ENCODE measurements at places on chromosomes 6 and 20.
A peak's percentile ranks its signal among the peaks of the same experiment; 100 is the strongest.

DNA sequence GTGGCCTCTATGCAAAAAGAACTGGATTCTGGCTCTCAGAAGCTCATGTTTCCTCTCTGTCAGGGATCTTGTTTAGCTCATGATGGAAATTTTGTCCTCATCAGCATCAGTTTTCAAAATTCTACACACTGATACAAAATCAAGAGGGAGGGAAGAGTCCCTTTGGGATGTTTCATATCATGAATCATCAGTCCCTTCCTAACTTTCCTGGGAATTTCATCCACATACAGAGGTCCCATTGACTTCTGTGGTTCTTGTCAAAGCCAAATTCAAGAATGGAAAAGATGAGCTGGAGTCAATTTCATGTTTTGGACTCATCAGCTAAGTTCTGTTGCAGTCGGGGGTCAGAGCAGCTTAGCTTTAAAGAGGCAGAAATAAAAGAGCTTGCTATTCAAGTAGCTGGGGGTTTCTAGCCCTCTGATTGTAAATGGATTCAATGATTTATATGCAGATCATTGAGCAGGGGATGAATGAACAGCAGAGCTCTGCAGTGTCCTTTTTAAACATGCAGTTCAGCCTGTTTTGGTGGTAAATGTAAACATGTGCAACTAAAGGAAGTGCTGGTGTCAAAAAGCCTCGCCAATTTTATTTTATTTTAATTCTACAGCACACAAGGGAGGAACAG is 21.3 kb upstream of the TMEM14A start:
- peak; percentile 45 for DNase-seq

- DNase-seq = no peak
Observed at GRCh38 chr6:128638817-128639216, 118.4 kb upstream of the PTPRK start.

DNA sequence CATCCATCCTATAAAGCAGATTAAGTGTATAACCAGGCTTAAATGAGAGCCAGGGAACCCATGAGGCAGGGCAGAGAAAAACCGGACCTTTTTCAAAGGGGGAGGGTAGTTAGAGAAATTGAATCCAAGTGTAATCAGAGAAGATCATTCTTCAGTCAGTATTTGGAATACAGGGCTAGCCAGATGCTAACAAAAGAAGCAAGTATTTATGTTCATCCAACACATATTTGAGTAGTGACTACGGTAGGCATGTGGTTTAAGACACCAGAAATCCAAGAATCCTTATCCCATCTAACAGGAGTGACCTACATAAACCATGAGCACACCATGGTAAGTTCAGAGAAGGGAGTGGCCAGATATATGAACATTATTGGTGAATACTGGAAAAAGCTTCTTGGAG is 46.8 kb upstream of the FAM83C start:
- no peak for DNase-seq

- no peak for DNase-seq
Observed at GRCh38 chr20:56443654-56444540, 24.5 kb upstream of the RTF2 start.

DNA sequence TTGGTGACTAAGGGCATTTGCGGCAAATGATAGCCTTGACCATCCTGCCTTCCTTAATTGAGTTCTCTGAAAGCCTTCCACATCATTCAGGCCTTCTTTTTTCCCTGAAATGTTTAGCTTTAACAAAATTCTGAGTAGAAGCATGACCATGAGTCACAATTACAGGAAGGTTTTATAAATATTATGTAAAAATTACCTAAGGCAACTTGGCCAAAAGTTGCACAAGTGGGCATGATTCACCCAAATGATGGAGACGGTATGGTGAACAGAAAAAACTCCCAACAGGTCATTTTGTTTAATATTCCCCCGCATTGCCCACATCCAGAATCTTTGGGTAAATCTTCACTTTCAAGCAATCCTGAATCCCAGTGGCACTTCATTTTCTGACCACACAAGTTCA is 37.0 kb downstream of the MC3R start:
- no peak for DNase-seq

GRCh38 chr6:18488526-18489270 is 101.5 kb downstream of the RNF144B start:
- DNase-seq = no peak

- no peak for DNase-seq
Observed at GRCh38 chr6:43972179-43972912, 154.9 kb downstream of the MRPL14 start.

DNA sequence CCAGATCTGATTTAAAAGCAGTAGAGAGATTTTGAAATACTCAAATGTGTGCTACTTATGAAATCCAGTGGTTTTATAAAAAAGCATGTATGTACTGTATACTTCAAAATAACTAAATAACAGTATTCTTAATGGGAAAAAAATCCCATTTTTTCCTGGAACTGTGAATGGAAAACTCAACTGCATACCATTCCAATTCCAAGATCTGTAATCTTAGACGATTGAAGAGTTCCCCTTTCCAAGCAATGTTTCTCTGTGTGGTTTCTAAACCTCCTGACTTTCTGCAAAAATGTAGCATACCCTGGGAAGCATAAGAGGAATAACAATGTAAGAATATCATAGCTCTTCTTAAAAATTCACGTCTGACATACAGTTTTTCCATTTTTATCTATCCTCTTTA is 40.3 kb upstream of the HIVEP2 start:
- DNase-seq = peak; percentile 71

GRCh38 chr6:20924911-20925543 is 390.8 kb downstream of the CDKAL1 start:
- DNase-seq = no peak

DNA sequence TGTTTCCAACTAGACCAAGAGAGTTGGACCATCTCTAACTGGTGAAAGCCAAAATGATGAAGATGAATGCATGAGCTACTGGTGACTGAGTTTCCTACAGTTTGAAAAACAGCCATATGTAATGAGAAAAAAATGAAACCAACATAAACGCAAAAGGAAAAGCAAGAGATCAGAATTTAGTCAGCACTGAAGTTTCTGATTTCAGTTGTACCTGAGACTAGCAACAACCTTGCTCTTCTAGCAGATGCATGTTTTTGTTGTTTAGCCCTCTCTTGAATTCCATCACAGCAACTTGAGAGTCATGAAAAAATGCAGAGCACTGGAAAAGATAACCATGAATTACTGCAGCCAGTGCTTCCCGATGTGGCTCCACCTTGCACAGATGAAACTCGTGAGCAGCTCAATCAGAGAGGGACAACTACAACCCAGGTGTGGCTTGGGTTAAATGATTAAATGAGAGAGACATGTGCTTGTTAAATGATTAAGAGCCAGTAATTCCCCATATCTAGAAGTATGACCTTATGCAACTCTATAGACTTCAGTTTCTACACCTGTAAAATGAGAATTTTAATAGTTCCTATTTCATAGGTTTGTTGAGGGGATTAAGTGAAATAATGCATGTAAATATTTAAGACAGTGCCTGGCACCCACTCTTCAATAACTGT is 104.8 kb downstream of the ELOVL4 start:
- DNase-seq = no peak

- DNase-seq = no peak
Observed at GRCh38 chr6:112221981-112222852, 32.1 kb downstream of the LAMA4 start.

DNA sequence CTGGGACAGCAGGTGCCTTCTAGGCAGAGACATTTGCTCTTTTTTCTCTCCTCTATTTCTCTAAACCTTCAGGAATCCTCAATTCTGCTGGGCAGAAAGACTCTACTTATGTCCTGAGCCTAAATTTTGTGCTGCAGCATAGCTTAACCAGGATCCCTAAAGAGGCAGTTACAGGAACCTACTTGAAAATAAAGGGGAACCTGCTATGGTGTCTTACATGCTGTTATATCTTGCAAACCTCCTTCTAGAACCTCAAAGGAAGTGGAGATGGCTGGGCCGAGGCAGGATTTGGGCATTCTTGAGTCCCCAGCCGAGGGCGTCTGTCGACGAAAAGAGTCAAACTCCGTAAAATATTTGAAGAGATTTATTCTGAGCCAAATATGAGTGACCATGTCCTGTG is 17.1 kb upstream of the GMNN start:
- no peak for DNase-seq

DNA sequence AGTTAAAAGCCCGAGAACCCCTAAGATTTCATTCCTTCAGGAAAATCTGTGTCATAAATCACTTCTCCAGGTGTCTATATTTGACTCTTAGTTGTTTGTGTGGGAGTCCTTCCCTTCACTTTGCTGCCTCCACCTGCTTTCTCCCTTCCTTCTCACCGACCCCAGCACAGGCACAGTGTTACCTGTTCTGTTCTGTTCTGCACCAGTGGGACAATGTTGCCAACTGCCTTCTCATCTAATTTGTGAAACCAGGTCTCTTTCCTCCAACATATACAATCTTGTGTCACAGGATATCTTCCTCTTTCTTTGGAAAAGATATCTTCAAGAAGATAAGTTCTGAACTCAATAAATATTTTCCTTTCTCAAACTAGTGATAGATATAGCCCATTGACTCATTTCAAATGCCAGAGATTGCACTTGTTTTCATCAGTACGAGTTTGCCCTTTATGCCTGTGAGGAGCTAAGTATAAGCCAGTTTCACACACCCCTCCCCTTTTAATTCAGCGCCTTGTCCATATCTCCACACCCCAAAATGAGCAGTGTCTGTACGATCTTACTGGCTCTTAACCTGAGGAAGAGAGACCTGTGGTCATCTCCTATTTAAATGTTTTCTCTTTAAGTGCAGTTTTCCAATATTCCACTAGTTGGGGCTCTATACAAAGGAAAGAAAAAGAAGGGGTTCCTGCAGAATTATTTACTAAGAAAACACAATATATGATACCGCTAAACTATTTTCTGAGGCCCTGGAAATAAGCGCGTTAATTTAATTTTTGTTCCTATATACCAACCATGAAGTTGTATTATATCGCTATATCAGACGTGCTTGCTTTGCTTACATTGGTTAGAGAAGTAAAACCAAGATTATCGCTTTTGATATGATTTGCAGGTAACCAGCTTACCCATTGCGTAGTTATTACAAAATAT is 81.6 kb upstream of the PREP start:
- peak; percentile 38 for DNase-seq

DNA sequence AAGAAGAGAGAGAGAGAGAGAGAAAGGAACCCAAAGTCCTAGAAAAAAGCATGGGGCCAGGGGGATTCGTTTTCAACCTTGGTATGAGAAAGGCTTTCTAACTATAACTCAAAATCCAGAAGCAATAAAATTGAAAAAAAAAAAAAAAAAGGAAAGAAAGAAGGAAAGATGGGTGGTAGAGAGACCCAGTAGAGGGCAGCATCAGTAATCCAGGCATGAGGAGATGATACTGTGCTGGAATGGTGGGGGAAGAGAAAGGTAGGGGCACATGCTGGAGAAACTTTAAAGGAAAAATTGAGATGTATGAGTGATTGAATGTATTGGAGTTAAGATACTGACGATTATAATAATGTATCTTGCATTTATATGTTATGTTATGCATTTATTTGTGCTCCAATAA is 1040.7 kb upstream of the FLRT3 start:
- no peak for DNase-seq

GRCh38 chr20:35120012-35120701 is 27.0 kb downstream of the EDEM2 start:
- DNase-seq = no peak

GRCh38 chr20:23366384-23366783 is 4.4 kb downstream of the GZF1 start:
- no peak for DNase-seq

- DNase-seq = no peak
Observed at GRCh38 chr6:133768656-133769295, 120.1 kb upstream of the TCF21 start.

DNA sequence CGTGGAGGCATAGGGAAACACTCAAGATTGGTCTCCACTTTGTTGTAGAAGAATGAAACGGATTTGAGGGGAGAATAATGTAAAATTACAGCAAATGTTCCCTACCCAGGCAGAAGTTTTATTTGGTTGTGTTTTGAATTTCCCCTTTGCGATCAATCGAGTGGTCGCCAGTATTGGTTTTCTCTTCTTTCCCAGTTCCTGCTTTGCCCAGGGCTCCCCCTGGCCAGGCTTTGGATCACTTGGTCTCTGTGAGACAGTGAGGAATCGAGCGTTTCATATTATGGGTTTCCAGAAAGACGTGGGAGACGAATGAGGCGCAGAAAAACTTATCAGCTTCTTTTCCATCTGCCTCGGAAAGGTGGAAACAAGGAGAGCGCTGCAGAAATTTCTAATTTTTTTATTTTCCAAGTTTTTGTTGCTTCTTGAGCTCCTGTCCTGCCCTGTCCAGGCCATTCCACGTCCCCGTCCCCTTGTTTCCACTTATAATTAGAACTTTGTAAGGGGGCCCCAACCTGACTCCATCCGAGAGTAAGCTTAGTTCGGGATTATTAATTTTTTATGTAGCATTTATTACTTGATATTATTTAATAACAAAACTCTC is 7.5 kb upstream of the TBX18 start:
- DNase-seq = no peak

DNA sequence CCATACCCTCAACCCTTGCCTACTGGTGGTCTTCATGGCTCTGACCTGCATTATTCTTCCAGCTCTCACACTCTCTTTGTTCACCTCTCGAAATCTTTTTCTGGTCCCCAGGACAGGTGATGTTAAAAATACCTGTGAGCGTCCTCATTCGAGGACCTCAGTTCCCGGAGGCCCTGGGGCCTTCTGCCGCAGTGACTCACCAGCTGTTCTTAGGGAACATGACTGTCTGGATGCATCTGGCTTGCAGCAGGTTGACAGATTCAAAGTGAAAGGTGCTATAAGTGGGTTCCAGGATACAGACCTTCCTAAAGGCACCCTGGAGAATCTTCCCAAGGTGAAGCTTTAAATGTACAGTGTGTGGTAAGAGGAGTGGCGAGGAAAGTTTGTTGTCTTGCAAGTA is 210.4 kb upstream of the KCNG1 start:
- DNase-seq = no peak

Measured in hindlimb muscle (tissue), 1 donor.